RWPE2 (cell line): ENCODE measurements at places on chromosomes 2 and 18.

GRCh38 chr2:197011801-197012641, 85.5 kb upstream of the PGAP1 start:
- no peak for DNase-seq

DNA sequence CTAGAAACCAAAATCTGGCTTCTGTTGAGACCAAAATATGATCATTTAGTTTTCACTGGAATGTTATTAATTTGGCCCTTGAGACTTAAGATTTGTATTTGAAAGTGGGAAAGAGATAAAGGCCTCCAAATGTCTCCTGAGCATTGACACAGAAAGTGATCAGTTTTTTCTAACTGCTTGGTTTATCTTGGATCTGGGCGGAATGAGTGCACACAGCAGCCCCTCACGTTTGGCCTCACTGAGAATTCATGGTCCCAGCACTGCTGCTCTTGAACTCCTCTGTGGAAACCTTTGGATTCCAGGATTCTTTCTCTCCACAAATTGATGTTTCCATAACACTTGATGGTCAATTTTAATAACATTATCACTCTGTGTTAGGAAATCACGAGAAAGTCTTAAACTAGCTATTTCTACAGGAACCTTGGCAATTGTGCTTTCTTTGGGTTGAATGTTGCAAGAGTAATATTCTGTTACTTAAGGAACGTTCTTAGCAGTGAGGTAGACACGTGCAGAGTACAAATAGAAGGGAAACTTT, 180.3 kb upstream of the BCL2L11 start:
- DNase-seq, result no peak

DNA sequence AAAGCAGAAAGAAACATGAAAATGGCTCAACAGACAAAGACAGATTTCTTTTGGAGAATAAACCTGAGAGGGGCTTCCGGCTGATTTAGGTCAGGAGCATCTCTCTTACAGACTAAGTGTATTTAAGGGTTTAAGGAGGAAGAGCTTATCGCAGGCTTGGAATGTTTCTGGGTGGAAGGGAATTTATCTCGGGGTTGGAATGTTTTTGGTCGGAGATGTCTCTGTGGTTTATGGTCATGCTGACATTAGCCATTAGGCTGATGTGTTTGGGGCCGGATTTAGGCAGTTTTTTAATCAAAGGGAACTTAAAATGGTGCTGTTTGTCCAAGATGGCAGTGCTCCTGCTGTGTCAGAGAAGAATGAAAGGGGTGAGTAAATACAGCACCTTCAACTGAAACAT, 14.4 kb upstream of the PSMA8 start:
- no peak for DNase-seq

DNA sequence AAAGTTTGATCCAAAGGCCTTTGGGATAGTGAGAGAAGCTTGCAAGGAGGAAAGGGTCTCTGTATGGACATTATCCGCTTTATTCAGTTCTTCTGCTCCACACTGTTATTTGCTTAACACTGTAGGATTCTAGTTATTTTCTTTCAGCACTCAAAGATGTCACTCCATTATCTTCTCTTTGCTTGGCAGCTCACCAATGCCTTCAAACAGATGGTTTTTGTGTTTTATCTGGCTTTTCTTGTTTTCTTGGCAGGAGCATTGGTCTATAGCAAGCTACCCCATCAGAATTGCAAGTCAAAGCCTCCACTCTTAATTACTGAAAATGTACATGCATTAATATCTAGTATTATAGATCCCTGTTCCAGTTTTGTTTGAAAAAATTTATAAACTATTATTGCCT, 138.8 kb downstream of the EVA1A start:
- DNase-seq, result no peak

DNA sequence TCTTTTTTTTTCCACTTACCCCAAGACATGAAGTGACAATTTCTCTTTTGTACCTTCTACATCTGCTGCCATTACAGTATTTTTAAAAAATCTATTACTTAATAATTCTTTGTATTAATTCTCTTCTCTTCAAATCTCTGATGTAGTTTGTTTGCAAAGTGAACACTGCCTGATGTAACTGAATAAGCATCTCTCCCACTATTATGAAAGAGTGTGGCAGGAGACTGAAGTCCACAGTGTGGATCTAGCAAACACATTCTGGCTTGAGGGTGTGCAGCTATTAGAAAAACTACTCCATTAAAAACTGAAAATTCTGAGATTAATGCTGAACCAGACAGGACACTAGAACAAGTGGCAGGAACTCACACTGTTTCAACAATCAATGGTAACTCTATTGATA, 5.0 kb upstream of the SERPINB8 start:
- DNase-seq, result no peak

- no peak for DNase-seq
Observed at GRCh38 chr2:15259356-15259756, 301.8 kb downstream of the NBAS start.

DNA sequence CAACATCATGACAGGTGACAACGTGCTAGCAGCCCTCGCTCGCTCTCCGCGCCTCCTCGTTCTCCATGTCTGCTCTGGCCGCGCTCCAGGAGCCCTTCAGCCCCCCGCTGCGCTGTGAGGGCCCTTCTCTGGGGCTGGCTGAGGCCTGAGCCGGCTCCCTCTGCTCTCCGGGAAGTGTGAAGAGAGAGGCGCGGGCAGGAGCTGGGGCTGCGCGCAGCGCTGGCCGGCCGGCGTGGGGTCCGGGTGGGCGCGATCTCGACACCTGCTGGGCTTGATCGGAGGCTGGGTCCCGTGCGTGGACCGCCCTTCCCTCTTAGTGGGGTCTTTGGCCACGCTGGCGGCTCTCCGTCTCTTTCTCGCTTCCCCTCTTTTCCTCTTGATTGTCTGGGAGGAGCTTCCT, 195.5 kb downstream of the ANKRD30BL start:
- DNase-seq, result peak; percentile 21

DNA sequence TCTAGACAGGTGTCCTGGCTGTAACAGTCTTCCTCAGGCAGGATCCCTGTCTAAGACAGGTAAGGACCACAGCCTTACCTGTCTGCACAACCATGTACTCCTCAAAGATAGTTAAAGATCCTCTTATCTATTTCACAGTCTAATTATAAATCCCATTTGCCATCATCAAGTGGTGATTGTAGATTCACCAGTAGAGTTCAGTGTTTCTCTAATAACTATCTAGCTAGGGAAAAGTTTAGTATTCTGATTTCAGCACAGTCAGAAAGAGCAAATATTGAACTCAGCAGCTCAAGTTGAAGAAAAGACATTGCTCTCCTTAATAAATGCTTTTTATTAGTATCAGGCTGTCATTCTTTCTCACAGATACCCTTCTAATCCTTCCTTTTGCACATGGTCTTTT, 1305.5 kb upstream of the NXPH2 start:
- DNase-seq, result no peak

DNA sequence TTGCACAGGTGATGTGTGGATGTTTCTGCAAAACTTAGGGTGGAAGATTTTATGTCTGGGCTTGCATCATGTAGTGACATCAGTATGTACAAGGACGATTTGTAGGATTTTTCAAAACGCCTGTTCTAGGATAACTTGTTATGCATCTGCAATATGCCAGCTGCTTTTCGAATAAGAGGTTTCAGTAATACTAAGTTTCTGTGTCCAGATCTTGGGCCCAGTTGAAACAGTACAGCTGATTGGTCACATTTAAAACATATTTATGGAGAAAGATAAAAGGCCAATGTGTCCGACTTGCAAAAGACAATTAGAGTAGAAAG, 1.2 kb downstream of the PTPN4 start:
- no peak for DNase-seq

DNA sequence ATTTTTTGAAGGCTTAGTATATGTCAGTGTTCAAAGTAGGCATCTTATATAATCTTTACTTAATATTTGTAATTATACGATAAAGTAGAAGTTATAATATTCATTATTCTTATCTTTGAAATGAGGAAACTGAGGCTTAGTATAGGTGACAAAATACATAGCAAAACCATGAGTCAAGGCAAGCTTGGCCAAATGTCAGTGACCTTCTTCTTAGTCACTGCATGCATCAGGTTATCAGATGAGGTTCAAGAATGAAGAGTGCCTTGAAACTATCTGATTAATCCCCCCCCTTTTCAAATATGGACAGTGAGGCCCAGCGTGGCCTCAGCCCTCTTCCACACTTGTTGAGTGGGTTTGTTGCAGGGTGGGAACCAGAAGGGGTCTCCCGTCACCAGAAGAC, 59.3 kb downstream of the PMAIP1 start:
- no peak for DNase-seq

GRCh38 chr18:32380559-32380958, 90.1 kb downstream of the GAREM1 start:
- DNase-seq, result no peak

DNA sequence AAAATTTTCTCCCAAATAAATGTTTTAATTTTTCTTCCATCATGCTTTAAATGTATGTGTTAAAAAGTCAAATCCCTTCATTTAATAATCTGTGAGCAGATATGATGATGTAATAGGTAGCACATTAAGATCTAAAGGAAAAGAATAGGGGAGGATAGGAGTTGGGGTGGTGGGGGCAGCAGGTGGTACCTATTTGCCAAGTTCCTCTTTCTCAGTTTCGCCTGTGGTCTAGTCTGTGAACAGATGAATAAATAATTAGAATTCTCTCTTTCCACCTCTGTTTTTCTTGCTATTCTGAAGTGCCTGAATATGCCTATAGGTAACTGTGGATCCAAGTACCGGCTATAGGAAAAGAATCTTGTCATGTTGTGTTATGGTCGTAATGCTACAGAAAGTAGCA, 152.5 kb downstream of the NRXN1 start:
- DNase-seq, result no peak

GRCh38 chr2:168687314-168687713, 115.1 kb upstream of the NOSTRIN start:
- DNase-seq, result no peak

DNA sequence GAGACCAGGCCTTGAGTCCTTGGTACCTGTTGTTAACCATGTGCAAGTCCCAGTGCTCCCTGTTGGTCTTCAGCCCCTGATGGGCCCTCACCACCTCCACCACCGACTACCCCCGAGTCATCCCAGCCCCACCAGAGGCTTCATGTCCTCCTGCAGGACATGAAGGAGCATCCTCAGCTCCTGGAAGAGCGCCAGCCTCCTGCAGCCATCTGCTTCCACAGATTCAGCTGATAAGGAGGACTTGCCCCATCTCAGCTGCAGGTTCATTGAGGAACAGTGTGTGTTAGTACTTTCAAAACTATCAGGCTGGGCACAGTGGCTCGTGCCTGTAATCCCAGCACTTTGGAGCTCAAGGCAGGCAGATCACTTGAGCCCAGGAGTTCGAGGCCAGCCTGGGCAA, 151.9 kb downstream of the ATP9B start:
- DNase-seq, result no peak

- DNase-seq, result no peak
Observed at GRCh38 chr18:46641917-46642316, 15.1 kb downstream of the LOXHD1 start.

DNA sequence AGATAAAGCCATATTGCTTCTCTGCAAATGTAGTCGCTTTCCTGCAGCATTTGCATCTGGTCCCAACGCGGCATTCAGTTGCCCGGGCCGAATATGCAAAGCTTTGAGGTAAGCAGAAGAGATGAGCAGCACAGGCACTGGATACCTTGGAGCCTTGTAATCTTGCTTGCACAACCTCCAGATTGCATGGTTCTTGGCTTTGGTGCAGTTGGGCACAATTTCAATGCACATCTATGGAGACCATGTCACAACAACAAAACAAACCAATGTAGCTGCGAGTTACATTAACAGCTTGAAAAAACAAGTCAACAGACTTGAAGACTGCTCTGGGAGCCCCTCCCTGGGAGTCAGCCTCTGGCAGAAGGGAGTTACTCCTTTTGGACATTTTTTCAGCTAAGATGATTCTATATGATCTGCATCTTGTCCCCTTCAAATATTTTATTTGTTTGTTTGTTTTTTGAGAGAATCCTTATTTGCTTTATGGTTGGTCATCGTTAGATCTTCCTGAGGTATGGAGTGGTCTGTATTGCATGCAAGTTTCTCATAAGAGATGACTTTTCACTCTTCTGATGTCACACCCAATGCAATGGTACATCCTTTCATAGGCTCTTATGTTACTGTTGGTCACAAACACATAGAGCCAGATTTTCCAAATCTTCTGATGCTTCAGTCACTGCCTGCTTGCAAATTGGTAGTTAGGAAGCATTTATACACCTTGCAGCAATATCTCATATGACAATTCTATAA, 113.5 kb downstream of the EFEMP1 start:
- DNase-seq, result no peak

DNA sequence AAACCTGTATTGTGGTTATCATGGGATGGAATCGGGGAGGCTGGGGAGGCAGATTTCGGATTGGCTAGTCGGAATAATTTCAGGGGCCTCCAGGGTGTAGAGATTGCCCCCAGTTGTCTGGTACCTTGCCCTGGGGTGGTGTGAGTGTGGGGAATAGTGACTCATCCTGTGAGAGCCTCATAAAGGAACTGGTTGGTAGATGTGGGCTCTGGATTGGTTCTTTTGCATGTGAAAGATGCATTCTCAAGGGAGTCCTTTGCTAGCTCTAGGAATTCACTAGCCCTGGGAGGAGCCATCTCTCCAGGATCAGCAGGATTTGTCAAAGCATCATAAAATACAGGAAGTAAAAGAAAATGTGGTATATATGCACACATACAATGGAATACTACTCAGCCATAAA, 331.6 kb downstream of the SETBP1 start:
- no peak for DNase-seq

DNA sequence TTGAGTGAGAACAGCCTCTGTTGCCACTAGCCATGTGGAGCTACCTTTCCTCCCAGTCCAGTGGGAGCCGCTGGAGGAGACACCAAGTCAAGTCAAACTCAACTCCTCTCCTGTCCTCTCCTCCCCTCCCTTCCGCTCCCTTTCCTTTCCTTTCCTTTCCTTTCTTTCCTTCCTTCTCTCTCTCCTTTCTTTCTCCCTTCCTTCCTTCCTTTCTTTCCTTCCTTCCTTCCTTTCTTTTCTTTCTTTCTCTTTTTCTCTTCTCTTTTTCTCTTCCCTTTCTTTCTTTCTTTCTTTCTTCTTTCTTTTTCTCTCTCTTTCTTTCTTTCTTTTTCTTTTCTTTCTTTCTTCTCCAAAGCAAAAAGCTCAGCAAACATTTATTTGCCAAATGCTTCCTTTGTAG, 44.5 kb downstream of the THNSL2 start:
- no peak for DNase-seq

DNA sequence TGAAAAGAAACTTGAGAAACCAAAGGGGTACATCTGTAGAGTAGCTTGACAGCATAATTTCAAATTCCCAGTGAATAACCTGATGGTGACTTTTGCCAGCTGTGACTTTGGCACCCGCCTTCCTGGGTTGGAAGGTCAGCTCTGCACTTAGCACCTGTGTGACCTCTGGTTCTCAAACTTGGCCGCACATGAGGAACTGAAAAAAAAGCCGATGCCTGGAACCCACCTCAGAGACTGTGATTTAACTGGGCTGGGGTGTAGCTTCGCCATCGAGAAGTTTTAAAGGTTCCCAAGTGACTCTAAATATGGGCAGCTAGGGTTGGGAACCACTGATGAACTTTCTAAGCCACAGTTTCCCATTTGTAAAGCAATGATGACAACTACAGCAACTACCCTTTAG, 6.5 kb downstream of the EFEMP1 start:
- DNase-seq, result no peak

- no peak for DNase-seq
Observed at GRCh38 chr18:38368886-38369285, 803.3 kb upstream of the CELF4 start.
